Activated CD8-positive, alpha-beta memory T cell treated with anti-CD3 and anti-CD28 coated beads, Interleukin-2, amount 10 ng/mL, durations not matched to agents 7 days and 5 days (primary cell): ENCODE measurements at places on chromosomes 13 and 19.

- no peak for DNase-seq
These were observed 51.9 kb downstream of the DOCK9 start for GRCh38 chr13:98925949-98926348.

GRCh38 chr13:31129419-31129818 is 32.3 kb downstream of the HSPH1 start:
- DNase-seq, result no peak

GRCh38 chr13:47437406-47437805 is 540.6 kb upstream of the HTR2A start:
- no peak for DNase-seq

- no peak for DNase-seq
These were observed 12.2 kb upstream of the BCAM start for GRCh38 chr19:44796701-44797115.

GRCh38 chr19:2469102-2469914 is 6.6 kb upstream of the GADD45B start:
- peak; percentile 62 for DNase-seq

DNA sequence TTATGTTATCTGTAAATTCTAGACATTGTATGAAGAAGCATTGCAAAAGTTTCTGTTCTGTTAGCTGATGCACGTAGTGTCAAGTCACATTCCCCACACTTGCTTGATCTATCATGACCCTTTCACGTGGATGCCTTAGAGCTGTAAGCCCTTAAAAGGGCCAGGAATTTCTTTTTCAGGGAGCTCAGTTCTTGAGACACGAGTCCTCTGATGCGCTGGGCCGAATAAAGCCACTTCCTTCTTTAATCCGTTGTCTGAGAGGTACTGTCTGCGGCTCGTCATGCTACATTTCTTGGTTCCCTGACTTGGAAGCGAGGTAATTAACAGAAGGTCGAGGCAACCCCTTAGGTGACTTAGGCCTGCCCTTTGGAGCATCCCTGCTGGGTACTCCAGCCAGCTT is 5.8 kb downstream of the ZNF816 start:
- DNase-seq, result no peak

DNA sequence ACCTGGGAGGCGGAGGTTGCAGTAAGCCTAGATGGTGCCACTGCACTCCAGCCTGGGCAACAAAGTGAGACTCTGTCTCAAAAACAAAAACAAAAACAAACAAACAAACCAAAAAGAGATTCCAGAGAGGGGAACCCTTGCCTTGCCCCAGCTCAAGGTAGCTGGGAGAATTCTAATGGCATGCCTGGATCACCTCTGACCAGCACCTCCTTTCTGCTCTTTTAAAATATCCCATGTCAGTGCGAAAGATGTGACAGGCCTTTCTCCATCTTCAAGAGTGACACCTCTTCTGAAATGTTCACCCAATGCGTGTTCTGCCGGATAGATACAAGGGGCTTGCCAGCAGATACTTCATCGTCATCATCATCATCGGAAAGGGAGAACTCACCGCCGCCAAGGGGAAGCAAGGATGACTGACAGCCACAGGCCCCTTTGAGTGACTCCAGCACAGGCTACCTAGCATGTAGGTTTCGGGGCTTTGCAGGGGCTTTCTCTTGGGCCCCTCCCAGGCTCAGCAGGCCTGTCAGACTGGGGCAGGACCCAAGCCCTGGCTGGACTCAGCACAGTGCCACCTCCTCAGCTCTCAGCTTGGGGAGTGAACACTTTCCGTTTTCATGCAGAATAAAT is 18.9 kb upstream of the LRP3 start:
- no peak for DNase-seq

- DNase-seq, result no peak
These were observed 489.1 kb downstream of the DIAPH3 start for GRCh38 chr13:59674616-59675015.

- DNase-seq, result peak; percentile 89
These were observed 20.0 kb downstream of the XRCC1 start for GRCh38 chr19:43555185-43555770.

GRCh38 chr19:4060621-4061177 is 6.0 kb downstream of the ZBTB7A start:
- DNase-seq, result no peak

- DNase-seq, result no peak
These were observed 124.4 kb downstream of the NALCN start for GRCh38 chr13:101291646-101292515.

DNA sequence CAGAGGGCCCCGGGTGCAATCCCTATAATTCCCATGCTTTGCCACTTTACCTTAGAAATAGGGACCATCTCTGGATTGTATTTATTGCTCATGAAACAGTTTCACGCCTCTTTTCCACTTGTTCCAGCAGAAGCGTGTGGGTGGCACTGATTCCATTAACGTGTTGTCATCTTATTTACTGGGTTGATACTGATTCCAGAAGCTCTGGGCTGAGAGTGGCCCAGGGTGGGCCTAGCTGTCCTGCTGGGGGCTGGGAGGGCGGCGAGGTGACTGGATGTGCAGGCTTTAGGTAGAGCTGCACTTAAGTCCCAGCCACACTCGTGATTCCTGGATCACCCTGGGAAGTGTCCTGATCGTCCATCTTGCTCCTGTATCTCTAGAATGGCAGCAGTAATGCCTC is 155.0 kb downstream of the TEX29 start:
- DNase-seq, result no peak
